Cortex of kidney (tissue), 1 donor: ENCODE measurements at places on chromosomes 4 and X.

GRCh38 chrX:55783723-55784122, 66.2 kb downstream of the RRAGB start:
- no peak for DNase-seq

DNA sequence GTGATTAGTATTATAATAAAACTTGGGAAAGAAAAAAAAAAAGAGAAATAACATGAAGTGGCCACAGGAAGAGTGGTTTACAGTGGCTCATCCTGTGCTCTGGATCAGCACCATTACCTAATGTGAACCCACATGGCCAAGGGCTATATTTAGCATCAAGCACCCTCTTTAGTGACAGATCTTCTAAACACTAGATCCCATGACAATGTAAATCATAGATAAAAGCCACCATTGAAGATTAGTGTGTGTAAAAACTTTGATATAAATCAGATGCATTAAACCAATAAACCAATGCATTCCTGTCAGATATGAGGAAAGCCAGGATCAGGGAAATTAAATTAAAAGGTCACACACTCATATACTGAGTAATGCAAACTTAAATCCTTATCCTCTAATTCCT, 400.6 kb upstream of the MAGEB18 start:
- DNase-seq, result no peak

DNA sequence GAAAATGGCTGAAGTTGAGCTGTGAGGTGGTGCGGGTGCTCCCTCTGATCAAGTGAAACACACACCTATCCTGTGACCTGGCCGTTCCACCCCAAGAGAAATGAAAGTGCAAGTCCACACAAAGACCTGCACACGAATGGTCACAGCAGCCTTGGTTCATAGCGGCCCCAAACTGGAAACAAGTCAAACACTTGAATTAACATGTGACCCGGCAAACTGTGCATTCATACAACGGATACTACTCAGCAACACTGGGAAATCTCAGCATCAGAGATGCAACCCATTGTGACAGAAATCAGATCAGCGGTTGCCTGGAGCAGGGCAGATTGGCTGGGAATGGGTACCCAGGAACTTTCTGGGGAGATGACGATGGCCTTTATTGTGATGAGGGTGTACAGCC, 7.6 kb downstream of the G6PD start:
- no peak for DNase-seq

- DNase-seq, result no peak
These were observed 130.8 kb upstream of the ACSL4 start for GRCh38 chrX:109863811-109864210.

DNA sequence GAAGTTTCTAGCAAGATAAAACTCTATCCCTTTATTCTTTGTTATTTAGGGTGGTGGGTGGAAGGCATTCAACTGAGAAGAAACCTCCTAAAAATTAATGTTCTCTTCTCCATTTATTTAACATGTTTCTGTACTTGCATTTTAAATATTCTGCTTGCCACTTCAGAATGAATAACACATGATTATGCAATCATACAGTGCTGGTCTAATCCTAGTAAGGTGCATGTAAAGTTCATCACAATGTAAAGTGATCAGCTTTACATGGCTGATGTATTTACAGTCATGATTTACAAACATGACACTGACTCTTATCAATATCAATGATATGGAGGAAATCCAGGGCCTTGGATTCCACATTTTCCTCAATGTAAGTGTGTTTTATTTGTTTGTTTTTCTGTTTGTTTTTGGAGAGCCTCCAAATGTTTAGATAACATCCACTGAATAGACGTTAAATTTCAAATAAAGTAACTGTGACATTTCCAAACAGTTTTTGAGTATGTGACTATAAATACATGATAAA, 342.1 kb upstream of the CTSO start:
- no peak for DNase-seq

DNA sequence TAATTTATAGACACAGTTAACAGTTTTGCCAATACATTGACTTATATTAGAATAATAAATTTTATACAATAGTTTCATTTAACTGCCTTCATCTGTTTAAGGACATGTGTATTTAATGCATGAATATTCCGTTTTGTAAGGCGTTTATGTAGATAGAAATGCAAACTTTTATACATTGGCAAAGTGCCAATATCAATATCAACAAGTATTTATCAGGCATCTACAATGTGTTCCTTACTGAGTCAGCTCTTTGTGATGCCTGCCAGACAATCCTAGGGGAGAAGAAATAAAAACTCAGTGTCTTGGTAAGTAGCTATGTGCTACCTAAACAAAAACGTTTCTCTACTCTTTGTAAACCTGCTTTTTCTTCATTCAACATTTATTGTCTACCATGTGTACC, 1142.2 kb downstream of the C4orf33 start:
- DNase-seq, result no peak

DNA sequence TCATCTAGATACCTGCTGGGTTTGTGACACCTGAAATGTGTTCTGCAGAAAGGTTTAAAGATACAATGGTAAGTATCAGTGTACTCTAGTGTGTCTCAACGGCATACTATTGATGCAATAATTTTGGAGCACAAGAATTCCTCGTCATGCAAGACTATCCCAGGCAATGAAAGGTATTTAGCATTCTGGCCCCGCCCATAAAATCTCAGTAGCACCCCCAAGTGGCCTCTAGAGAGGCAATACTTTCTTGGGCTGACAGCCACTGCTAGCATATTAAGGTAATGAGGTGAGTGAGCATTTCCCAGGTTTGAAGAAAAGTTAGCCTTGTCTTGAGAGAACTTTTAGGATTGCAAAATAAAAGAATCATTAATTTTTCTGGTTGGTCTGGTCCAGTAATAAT, 24.0 kb downstream of the TAB3 start:
- no peak for DNase-seq

GRCh38 chr4:128159967-128160366, 98.9 kb downstream of the LARP1B start:
- DNase-seq, result no peak

DNA sequence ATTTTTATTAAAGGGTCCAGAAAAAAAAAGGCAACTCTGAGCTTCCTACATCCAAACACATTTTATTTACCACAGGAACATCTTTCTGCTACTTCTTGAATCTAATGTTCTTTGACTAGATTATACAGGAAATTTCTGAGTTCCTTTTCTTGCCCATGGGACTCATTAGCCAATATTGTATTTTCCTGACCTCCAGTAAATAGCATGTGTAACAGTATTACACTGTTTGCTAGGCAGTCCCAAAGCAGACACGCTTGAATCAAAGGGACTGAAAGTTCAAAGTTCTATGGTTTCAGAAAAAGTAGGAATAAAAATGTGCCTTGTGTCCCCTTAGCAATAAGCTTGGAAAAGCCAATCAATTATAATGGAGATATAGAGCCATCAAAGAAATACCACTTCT, 57.4 kb downstream of the MOSPD2 start:
- DNase-seq, result no peak

DNA sequence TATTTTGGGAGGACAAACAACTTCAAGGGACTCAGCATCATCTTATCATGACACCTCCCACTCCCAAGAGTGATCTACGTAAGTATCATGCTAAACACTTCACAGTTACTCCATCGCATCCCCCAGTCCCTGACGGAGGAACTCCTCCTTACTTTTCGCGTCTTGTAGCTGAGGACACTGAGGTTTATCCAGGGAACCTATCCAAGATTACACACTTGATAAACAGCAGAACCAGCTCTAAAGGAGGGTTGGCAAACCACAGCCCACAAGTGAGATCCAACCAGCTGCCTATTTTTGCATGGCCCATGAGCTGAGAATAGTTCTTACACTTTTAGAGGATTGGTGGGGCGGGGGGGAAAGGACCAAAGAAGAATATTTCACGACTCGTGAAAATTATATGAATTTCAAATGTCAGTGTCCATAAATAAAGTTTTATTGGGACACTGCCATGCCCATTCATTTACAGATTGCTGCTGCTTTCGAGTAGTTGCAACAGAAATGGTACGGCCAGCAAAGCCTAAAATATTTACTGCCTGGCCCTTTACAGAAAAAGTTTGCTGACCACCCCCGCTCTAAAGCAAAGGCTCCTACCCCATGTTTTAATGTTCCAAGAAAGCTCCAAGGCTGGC, 47.8 kb downstream of the SEPSECS start:
- DNase-seq, result no peak

DNA sequence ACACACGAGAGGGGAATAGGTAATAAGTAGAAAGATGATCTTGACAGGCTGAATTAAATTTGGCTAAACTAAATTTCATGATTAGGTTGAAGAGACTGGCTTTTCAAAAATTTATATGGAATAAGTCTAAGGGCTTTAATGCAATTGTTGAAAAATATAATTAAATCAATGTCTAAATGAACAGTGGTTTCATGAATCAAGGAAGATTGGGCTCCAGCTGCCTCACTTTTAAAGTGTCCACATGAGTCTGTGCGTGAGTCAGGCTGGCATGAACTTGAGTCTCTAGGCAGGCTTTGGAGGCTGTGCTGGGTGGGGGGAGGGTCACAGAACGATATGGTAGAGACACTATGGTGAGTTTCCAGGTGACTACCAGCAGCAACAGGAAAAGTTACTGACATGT, 111.9 kb downstream of the SORBS2 start:
- no peak for DNase-seq

- DNase-seq, result no peak
These were observed 3.1 kb upstream of the ELOVL6 start for GRCh38 chr4:110201502-110201901.

GRCh38 chr4:6449746-6450369, 22.6 kb downstream of the PPP2R2C start:
- DNase-seq, result no peak

DNA sequence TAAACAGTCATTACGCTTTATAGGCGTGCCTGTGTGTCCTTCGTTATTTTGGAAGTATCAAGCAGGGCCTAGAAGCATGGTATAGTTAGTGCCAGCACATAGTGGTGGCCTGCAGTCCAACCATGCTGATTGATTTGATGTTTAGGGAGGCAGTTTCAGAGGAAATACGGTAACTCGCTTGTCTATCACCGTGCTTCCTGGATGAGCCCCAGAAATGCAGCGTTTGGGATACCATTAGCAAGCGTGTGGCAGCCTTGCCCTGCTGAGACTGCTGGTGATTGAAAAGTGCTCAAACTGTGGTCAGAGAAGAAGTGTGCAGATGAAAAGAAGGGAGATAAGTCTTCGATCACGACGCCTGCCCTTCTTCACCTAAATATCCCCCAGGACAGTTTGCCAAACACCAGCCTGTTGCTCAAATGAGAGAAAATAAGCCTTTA, 158.4 kb downstream of the CHIC2 start:
- DNase-seq, result no peak

DNA sequence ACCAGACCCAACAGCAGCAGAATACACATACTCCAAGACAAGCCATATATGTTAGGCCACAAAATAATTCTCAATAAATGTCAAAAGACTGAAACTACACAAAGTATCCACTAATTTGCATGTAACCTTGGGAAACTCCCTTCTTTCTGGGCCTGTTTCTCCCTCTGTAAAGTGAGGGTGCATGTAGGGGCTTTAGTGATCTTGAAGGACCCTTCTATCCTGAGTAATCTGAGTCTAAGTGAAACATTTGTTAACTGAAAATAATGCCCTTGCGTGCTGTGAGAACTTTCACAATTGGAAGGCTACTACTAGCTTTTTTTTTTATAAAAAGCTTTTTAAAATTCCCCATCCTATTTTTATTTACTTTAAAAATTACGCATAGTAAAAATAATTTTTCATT, 125.2 kb downstream of the NEXMIF start:
- DNase-seq, result no peak

DNA sequence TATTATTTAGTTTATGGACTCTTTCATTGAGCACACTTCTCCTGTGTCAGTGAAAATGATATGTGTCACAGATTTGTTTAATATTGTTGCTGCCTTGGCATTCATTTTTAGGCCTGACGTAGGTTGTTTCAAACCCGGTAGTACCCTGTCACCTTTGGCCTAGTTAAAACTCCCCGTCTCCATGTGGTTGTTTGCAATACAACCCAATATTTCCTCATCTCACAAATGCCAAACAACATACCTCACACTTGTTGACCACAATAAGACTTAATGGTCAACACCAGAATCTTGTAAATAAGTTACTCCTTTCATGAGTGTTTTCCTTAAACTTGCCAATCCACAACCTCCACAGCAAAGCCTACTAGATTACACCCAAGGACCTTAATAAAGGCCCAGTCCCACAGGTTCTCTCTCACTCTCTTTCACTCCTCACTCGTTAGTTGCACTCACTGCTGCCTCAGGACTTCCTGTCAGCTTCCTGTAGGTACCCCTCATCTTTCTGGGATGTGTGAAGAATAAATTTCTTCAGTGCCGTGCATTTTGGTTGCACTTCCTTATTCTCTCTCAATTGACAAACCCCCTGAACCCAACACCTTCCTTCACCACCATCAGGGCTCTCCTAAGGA, 31.3 kb downstream of the IL13RA2 start:
- no peak for DNase-seq

GRCh38 chr4:179285696-179286095, 1843.5 kb upstream of the AGA start:
- DNase-seq, result no peak

GRCh38 chr4:20043991-20044390, 207.7 kb upstream of the SLIT2 start:
- DNase-seq, result no peak

DNA sequence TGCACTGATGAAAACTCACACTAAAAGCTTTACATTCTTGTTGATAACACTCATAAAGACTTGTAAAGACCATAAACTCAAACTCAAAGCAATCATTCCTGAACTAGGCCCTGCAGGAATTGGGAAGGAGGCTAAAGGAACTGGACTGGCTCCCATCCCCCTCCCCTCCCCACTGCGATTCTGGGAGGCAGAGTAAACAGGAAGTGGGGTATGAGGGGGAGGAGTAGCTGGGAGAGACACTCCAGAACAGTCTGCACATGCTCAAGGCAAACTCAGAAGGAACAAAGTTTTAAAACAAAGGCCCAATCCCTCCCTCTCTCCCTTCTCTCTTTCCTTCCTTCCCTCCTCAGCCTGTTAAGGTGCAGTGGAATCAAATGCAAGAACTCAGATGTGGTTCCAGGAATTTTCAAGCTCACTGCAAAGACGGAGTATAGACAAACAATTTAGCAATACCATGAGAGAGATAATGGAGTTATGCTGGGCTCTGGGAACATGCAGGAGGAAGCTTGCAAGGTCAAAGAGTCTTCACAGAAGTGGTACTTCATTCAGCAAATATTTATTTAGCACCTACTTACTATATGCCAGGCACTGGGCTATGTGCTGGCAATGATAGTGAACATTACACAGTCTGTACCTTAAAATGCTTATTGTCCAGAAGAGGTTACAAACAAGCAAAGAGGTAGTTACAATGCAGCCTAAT, 15.9 kb downstream of the MID1IP1 start:
- no peak for DNase-seq

DNA sequence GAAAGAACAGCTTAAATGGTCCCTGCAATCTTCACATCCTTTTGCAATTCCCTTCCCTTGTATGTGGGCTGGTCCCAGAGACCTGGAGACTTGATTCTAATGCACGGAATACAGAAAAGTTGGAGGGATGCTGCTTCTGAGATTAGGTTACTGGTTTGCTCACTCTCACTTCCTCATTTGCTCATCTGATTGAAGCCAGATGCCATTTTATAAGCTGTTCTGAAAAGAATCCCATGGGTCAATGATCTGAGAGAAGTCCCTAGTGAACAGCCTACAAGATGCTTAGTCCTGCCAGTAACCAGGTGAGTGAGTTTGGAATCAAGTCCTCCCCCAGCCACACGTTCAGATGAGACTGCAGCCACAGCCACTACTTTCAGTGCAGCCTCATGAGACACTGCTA, 35.9 kb downstream of the MAGEA1 start:
- DNase-seq, result no peak

- DNase-seq, result no peak
These were observed 29.7 kb upstream of the ADH6 start for GRCh38 chr4:99248714-99249113.
